Esophagus muscularis mucosa (tissue), 4 donors: ENCODE measurements at places on chromosomes 3 and 15.

GRCh38 chr3:78726545-78726944, 1041.3 kb downstream of the ROBO1 start:
- DNase-seq, result no peak

DNA sequence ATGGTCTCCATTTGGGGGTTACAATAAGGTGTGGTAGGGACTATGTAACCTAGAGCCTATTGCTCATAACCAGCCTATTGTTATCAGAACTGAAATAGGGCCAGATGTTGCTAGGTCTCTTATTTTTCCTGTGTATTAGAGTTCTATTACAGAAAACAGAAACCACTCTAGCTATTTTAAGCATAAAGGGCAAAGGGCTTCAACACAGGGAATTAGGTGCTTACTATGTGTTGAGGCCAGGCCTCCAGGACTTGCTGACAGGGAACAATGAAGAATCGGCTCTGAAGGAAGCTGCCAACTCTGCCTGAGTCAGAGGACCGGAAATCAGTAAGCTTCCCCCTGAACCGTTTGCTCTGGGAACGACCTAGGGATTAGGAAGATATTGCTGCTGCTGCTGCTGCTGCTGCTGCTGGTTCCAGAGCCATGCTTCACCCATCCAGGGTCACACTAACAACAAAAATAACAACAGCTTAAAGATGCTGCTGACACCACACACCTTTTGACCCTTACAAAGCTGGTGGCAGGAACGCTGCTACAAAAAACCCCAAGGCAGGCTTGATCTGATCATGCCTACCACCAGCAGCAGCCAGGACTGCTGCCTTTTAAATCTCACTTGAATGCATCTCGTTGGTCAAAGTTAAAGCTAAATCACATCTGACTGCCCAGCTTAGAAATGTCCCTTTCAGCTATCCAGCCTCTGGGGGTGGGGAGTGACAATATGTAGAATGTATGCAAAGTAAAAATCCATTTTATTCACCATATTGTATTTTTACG, 276.9 kb upstream of the IL12A start:
- no peak for DNase-seq

- DNase-seq, result peak; percentile 83
Observed at GRCh38 chr3:54999811-55000210, 72.0 kb upstream of the LRTM1 start.

GRCh38 chr3:18827664-18828063, 320.6 kb upstream of the KCNH8 start:
- DNase-seq, result no peak

DNA sequence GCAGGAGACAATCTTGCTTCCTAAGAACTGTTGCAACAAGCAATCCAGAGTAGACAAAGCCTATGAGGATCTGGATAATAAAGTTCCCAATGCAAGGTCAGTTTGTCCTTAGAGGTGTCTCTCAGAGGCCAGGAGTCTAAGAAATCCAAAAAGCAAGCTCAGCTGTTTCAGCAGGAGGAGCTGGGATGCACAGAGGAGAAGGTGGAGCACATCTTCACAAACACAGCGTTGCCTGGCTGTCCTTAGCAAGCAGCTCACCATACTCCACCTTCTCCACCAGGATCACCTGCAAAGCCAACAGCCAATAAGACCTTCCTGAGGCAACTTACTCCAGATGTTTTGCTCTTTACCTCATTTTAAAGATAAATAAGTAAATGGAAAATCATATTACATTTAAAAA, 365 bp downstream of the ZBED2 start:
- no peak for DNase-seq

GRCh38 chr15:73809728-73810501, 56.8 kb upstream of the INSYN1 start:
- no peak for DNase-seq

DNA sequence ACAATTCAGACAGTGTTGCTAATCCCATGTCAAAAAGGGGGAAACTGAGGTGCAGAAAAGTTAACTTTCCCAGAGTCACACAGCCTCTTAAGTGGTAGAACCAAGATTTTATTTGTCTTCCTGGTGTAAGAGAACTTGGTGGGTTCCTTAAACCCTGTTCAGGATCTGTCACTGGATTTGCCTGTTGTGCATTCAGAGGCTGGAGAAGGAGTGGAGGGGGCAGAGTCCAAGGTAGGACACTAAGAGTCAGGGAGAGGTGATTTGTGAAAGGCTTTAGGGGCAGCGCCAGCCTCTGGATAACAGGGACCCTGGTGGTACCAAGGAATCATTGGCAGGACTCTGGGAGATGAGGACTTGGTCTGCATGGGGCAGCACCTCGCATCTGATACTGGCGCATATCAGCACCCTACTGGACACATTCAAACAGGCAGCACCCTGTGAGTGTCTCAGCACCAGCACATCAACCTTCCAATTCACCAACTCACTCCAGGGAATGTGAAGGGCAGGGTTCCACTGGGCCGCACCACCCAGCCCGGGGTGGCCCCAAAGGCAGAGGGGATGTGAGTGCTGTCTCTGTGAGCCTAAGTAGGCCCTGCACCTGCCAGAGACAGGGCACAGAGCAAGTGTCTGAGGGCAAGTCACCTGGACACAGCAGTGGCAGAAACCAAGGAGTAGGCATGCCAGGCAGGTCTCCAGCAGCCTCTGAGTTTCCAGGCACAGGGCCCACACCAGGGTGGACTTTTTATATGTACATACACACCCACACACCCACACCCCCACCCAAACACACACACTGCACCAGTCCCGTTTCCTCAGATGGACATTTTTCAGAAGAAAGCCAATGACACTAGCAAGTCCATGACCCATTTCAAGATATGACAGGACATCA, 71.6 kb downstream of the LIPC start:
- no peak for DNase-seq
